ENCODE measurements at places on chromosomes 7 and 10. TPM values are rescaled to one million over a fixed set of nuclear protein-coding genes. Genes with fewer than 3 reads are reported as not detected.
A peak's percentile ranks its signal among the peaks of the same experiment; 100 is the strongest.

Gene PDE1C
- 8.5 TPM for total RNA-seq

GRCh38 chr7:41416208-41416595, 286.7 kb downstream of the INHBA start:
- H3K4me3 ChIP-seq: no peak overlapping the region
- peak overlapping the region; percentile 35 for H3K27ac ChIP-seq
- H3K27me3 ChIP-seq: no peaks in the 10 kb centered on the region
- H3K4me1 ChIP-seq: peaks cover 9% of the 10 kb centered on the region

GRCh38 chr7:148927123-148928045, 43.3 kb upstream of the EZH2 start:
- no peaks in the 10 kb centered on the region for H3K36me3 ChIP-seq
- no peak overlapping the region for H3K27ac ChIP-seq
- no peak overlapping the region for H3K4me3 ChIP-seq

DNA sequence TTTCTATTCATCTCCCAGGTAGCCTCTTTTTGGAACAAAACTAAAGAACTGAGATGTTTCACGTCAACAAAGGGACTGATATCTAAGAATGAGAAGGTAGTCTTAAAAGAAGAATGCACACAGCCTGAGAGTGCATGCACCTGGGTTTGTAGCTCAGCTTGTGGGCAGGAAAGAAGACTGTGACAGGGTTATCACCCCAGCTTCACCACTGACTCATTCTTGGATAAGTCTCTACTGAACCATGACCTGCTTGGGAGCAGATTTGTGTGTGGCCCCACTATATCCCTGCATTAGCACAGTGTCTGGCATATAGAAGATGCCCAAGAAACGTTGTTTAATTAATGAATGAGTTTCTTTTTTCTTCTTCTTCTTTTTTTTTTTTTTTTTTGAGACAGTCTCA, 187.5 kb downstream of the GPAM start:
- DNase-seq: no peak
- H3K4me3 ChIP-seq: no peak overlapping the region
- H3K27ac ChIP-seq: no peak overlapping the region
- H3K4me1 ChIP-seq: no peaks in the 10 kb centered on the region
- H3K27me3 ChIP-seq: peaks cover 5% of the 10 kb centered on the region

DNA sequence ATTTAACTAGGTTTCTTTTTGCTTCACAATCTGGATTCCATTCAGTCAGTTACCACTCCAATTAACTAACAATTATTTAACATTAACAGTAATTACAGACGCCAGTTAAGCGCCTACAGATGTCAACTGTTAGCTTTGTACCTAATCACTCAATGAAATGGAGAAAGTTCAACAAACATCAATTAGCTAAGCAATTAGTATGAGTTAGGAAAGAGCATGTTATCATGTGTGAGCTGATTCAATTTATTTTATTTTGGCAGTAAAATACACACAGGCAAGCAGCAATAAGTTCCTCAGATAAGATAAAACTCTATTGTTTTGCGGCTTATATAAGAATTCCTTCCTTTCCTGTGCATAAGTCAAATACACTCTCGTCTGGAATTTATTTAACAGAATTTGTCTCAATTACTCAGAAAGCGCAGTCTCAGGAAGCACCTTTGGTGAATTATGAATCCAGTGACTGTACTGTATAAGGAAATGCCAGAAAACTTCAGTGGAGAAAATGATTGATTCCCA, 427.1 kb upstream of the GALNT17 start:
- H3K4me1 ChIP-seq: peaks cover 47% of the 10 kb centered on the region
- peaks cover 4% of the 10 kb centered on the region for H3K27me3 ChIP-seq
- no peak overlapping the region for H3K27ac ChIP-seq
- no peak for DNase-seq
- peaks cover 23% of the 10 kb centered on the region for H3K36me3 ChIP-seq
- peak overlapping the region; percentile 19 for H3K4me3 ChIP-seq

- no peaks in the 10 kb centered on the region for H3K36me3 ChIP-seq
- H3K4me3 ChIP-seq: no peak overlapping the region
- no peak overlapping the region for H3K27ac ChIP-seq
- H3K4me1 ChIP-seq: peaks cover 15% of the 10 kb centered on the region
- H3K27me3 ChIP-seq: no peaks in the 10 kb centered on the region
- DNase-seq: no peak
Observed at GRCh38 chr10:50619882-50620281, 3.9 kb downstream of the SGMS1 start.

Gene NKX1-2
- total RNA-seq: 0.48 TPM

Gene SLC26A4
- not detected for total RNA-seq

DNA sequence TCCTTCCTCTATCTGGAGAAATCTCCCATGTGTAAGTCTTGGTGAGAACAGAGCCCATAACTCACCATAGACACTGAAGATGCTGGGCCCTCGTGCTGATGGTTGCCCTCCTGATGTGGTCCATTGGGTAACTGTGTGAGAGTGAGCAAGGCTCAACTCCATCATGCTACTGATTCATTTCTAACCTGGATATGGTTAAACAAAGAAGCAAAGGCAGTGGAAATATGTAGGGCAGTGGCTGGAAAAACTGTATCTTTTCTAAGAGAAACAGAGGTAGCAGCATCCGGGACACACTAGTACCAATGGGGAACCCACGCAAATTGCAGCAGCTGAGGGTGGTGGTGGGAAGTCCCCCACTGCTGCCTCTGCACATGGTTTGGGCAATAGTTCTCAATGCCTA, 221.7 kb downstream of the KLF6 start:
- no peaks in the 10 kb centered on the region for H3K27me3 ChIP-seq
- no peaks in the 10 kb centered on the region for H3K36me3 ChIP-seq
- no peaks in the 10 kb centered on the region for H3K4me1 ChIP-seq
- H3K27ac ChIP-seq: no peak overlapping the region

Gene CPA4
- total RNA-seq: 17.4 TPM

- H3K4me3 ChIP-seq: no peak overlapping the region
- no peaks in the 10 kb centered on the region for H3K36me3 ChIP-seq
- peaks cover 4% of the 10 kb centered on the region for H3K4me1 ChIP-seq
- H3K27me3 ChIP-seq: no peaks in the 10 kb centered on the region
- no peak for DNase-seq
- no peak overlapping the region for H3K27ac ChIP-seq
Observed at GRCh38 chr7:111004310-111004901, 86.5 kb upstream of the LRRN3 start.

DNA sequence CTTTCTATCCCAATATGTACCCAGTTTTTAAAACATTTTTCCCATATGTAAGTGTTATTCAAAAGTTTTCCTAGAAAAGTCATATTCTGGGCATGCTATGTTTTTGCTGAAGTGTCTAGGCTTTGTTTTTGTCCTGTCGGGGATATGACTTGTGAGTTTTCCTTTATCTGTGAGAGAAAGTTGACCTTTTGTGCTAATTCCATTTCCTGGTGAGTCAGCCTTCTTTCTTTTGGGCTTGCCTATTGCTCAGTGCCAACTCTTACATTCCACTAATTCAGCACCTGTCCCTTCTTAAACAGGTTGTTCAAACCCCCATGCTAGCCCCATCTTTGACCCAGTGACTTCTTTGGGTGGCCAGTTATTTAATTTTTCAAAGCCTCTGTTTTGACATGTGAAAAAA, 146.2 kb downstream of the AHR start:
- H3K36me3 ChIP-seq: peaks cover 3% of the 10 kb centered on the region
- no peak for DNase-seq
- H3K4me3 ChIP-seq: no peak overlapping the region
- no peaks in the 10 kb centered on the region for H3K4me1 ChIP-seq

- no peaks in the 10 kb centered on the region for H3K27me3 ChIP-seq
- no peaks in the 10 kb centered on the region for H3K36me3 ChIP-seq
- no peak overlapping the region for H3K4me3 ChIP-seq
- H3K4me1 ChIP-seq: no peaks in the 10 kb centered on the region
- no peak overlapping the region for H3K27ac ChIP-seq
Observed at GRCh38 chr7:146948703-146949102, 832.1 kb downstream of the CNTNAP2 start.
